Foreskin keratinocyte (primary cell): ENCODE measurements at places on chromosomes 6 and 20. TPM values are rescaled to one million over a fixed set of nuclear protein-coding genes. Genes with fewer than 3 reads are reported as not detected.

Gene ULBP3
- 0.88 and 1.1 TPM in 2 replicates for polyA plus RNA-seq

Gene POPDC3
- 4.8 and 12.4 TPM in 2 replicates for polyA plus RNA-seq

Gene KHDRBS2
- polyA plus RNA-seq: not detected in 2 replicates

Gene BMP6
- 0.07 and 1.0 TPM in 2 replicates for polyA plus RNA-seq

Gene EYA4
- polyA plus RNA-seq: not detected in 2 replicates

Gene PRPH2
- polyA plus RNA-seq: 0.02 TPM in 1 of 2 replicates, not detected in the other

Gene CST4
- not detected in 2 replicates for polyA plus RNA-seq

Gene PDE7B
- not detected in 2 replicates for polyA plus RNA-seq

Gene VSTM2L
- 0.26 and 0.27 TPM in 2 replicates for polyA plus RNA-seq

Gene CTSZ
- 195 and 213 TPM in 2 replicates for polyA plus RNA-seq

Gene BHLHE23
- not detected in 2 replicates for polyA plus RNA-seq

Gene PNPLA1
- polyA plus RNA-seq: not detected in 2 replicates

Gene SCUBE3
- polyA plus RNA-seq: under 0.01 and 0.01 TPM in 2 replicates

Gene GTSF1L
- polyA plus RNA-seq: not detected in 2 replicates

Gene PERP
- 213 and 260 TPM in 2 replicates for polyA plus RNA-seq

Gene DDX39B
- 258 and 281 TPM in 2 replicates for polyA plus RNA-seq
